ENCODE measurements at places on chromosomes 3 and 15.

DNA sequence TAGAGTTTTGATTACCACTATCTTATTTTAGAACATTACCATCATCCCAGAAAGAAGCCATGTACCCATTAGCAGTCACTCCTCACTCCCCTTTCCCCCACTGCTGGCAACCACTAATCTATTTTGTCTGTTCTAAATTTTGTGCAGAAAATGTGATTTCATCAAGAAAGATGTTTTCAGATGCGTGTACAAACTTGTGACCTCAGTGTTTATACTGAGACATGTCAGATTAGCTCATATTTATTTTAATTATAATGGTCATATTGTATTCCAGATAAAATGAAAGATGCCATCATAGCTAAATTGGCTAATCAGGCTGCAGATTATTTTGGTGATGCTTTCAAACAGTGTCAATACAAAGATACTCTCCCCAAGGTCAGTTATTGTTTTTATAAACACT lies 27.8 kb downstream of the PDCD6IP start:
- no peak for DNase-seq

- DNase-seq, result no peak
These were observed 190.3 kb downstream of the MCTP2 start for GRCh38 chr15:94421706-94422105.

DNA sequence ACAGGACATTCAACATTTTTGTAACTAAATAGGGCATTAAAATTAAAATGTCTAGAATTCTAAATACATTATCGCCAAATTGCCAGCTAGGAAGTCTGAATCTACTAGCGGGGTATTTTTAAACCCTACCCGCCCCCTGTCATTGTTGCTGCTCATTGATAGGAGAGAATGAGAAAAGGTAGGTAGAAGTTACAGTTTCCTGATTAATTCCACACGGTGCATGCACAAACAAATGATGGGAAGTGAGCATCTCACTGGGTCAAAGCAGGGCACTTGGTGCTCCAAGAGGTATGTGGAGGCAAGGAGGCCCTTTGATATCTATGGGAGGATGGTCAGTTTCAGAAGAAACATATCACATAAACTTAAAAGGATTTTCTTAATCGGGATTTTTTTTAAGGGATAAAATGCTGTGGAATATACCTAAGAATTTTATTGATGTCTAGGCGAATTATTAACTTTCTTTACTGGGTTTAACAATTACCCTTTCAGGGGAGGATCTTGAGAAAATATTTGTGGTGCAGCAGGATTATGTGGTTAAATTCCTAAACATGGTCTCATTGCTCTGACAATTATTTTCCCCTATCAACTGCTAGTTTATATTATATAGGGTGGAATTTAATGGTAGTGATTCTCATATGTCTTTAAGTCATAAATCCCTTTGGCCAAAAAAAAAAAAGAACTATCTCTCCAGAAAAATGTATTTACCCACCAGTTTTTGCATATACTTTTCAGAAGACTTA lies 236.0 kb upstream of the GOLGA6L4 start:
- no peak for DNase-seq

GRCh38 chr3:100270215-100270583 lies 9.4 kb downstream of the TBC1D23 start:
- DNase-seq, result no peak

DNA sequence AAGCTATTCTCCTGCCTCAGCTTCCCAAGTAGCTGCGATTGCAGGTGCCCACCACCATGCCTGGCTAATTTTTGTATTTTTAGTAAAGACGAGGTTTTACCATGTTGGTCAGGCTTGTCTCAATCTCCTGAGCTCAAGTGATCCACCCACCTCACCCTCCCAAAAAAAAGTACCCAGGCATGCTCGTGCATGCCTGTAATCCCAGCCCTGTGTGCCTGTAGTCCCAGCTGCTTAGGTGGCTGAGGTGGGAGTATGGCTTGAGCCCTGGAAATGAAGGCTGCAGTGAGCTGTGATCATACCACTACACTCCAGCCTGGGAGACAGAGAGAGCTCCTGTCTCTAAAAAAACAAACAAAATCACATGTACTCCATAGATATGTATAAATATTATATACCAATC lies 176.5 kb downstream of the SOX2 start:
- DNase-seq, result no peak

DNA sequence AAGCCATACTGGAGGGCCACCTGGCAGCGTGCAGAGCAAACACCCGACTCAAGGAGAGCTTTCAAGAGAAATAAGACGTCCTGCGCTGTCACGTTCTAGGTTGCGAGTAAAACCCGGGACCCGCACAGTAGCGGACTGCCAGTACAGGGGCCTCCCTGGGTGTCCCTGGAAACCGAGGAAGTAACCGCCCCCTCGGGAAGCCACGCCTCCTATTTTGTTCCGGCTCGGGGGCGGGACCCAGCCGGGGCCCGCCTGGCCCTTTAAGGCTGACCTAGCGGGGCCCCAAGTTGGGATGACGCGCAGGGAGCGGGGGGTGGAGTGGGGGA lies 218 bp upstream of the MAPKAPK3 start:
- peak; percentile 95 for DNase-seq

GRCh38 chr15:95091444-95091843 lies 860.1 kb downstream of the MCTP2 start:
- no peak for DNase-seq

DNA sequence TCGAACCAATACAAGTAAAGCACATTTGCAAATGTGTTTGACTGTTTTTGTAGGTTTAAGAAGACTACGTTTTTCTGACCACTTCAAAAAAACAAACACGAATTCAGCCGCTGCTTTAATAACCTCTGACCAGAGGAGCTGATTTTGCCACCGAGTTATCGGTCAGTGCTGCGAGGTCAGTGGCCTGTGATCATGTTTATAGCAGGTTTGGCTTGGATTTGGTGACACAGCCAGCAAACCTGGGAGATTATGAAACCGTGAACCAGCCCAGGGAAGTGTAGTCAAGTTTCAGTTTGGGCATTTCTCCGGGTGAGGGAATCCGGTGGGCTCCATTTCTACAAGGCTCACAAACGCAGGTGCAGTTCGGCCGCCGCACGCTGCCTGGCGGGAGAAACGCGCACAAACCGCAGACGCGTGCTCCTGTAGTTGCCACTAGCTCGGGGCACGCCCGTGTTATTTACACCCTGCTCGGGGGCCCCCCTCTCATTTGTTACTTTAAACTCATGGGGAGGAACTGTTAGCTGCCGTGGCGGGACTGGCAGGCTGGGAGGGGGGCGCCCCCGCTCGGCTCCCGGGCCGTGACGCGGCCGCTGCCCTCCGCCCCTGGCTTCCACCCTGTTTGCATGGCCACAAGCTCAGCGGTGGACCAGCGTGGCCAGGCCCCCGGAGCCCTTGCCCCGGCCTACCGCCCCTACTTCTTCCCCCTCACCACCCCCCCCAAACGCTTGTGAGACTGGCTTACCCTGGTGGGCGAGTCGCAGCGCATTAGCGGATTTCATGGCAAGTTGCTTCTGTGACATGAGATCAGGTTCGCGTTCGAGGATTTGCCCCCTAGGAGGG lies 13.6 kb upstream of the ONECUT1 start:
- DNase-seq, result no peak

Data from stimulated activated CD4-positive, alpha-beta T cell treated with anti-CD3 and anti-CD28 coated beads, TNF-alpha, amount 100 ng/mL, for 1 hour (primary cell).